ENCODE measurements at places on chromosomes 5 and 9. TPM values are rescaled to one million over a fixed set of nuclear protein-coding genes. Genes with fewer than 3 reads are reported as not detected.

SV2C gene
- total RNA-seq: 0.20 TPM

DRD1 gene
- not detected for total RNA-seq

ORM2 gene
- total RNA-seq: 5.5 TPM

MSH3 gene
- 17.3 TPM for total RNA-seq

SLC22A4 gene
- 7.0 TPM for total RNA-seq

ANGPTL2 gene
- 26.0 TPM for total RNA-seq

ZNF484 gene
- 8.0 TPM for total RNA-seq

FOCAD gene
- total RNA-seq: 31.1 TPM

CFAP157 gene
- 76.5 TPM for total RNA-seq

SPATA24 gene
- total RNA-seq: 5.4 TPM

NPR3 gene
- 30.9 TPM for total RNA-seq

NR2F1-AS1 gene
- total RNA-seq: 11.9 TPM

FSTL4 gene
- total RNA-seq: 0.49 TPM

DNA sequence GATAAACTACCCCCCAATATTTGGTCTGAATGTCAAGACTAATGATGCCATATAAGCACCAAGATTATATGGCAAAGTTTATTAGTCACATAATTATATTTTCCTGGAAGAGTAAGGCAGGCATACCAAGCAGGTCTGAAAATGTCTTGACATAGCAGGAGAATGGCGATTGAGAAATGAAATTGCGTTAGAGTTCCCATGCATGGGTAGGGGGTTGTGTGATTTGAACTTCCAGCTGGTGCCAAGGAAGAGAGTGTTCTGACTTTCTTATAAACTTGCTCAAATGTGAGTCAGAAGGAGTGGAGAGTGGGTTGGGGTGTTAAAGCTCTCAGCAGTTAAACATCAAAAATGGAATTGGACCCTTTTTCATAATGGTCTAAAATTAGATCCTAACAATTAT is 1200.6 kb upstream of the ACO1 start:
- DNase-seq: no peak

- DNase-seq: peak; percentile 59
These were observed 797 bp downstream of the FAM78A start for GRCh38 chr9:131275332-131276093.

- no peak for DNase-seq
These were observed 59.4 kb downstream of the ZNF354C start for GRCh38 chr5:179119415-179120170.

GRCh38 chr5:9428272-9428671 is 117.6 kb downstream of the SEMA5A start:
- no peak for DNase-seq

GRCh38 chr9:14533867-14534640 is 159.2 kb downstream of the ZDHHC21 start:
- no peak for DNase-seq

DNA sequence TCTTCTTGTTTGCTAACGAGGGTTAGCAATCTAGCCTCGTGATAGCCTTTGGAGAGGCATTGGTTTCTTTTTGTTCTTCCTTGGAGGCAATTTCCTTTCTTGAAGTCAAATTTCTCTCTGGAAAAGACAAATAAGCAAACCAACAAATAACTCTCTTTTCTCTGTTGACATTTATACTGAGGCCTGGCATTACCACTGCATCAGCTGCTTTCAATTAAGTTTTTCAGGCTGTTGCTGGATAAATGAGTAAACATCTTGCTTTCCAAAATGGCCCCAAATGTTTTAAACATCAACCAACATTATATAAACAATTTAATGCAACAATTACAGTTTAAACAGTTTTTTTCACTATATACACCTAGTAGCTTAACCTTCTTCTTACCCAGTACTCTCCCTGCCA is 264.4 kb downstream of the HTR1A start:
- no peak for DNase-seq

GRCh38 chr5:180466316-180466715 is 27.9 kb upstream of the CNOT6 start:
- DNase-seq: no peak

GRCh38 chr5:35561396-35561795 is 56.3 kb upstream of the SPEF2 start:
- no peak for DNase-seq

DNA sequence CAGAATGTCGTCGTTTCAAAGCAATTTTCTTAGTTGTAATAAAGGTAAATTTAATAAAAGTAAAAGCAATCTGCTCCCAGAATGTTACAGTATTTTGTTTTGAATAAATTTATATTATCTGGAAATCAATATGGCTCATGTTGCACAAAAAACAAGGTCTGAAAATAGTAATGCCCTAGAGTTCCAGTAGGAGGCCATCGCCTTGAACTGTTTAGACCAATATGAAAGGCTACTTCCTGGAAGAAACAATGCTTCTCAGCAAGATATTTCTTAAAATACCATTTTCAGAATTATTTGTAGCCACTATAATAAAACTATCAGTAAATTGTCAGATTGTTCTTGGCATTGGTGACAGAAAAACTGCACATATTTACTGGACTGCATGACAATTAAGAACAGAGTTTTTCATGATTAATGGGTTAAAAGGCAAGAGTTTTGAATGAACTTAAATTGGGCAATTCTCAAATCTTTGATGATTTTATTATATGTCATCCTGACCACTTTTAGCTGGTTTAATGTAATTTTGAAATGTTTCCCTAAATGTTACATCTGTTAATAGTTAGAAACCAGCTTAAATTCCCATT is 153.2 kb downstream of the COMMD10 start:
- DNase-seq: no peak

DNA sequence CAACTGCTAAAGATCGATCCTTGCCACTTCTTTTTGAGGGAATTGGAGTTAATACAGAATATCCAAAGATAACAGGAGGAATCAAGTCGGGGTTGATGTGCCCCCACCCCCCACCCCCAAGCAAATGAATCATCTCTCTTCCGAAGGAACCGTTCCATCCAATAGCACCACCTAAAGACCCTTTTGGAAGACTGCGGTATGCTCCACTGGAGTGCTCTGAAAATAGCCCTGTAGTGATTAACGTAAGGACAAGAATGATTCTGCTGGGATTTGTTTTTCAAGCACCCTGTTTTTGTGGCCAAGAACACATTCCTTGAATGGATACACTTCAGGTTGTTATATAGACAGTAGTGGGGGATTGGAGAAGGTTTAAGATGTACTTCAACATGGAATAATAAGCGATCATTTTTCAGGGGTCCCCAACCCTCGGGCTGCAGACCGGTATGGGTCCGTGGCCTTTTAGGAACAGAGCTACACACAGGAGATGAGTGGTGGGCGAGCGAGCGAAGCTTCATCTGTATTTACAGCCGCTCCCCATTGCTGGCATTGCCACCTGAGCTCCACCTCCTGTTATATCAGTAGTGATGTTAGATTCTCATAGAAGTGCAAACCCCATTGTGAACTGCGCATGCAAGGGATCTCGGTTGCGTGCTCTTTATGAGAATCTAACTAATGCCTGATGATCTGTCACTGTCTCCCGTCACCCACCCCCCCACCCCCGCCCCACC is 44.5 kb upstream of the TMEM252 start:
- DNase-seq: no peak

- peak; percentile 34 for DNase-seq
These were observed 167.2 kb downstream of the TTLL11 start for GRCh38 chr9:121925935-121926334.

GRCh38 chr5:120465436-120465961 is 1.4 kb downstream of the PRR16 start:
- peak; percentile 76 for DNase-seq

DNA sequence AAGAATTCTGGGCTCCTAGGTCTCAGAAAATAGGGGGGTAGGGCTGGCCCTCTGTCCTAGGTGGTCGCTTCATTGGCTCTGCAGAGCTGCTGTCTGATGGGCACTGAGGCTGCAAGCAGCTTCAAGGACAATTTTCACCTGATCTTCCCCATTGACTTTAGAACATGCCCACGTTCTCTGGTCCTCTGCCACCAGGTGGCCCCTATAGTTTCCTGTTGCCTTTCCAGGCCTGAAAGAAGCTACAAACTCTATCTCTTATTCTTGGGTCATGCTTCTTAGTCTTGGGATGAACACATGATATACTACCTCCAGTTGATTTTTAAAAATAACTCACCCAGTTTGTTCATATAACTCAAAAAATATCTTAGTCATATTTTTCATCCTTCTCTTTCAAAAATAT is 26.3 kb downstream of the SPZ1 start:
- DNase-seq: no peak

GRCh38 chr5:25448190-25448621 is 803.4 kb upstream of the CDH10 start:
- no peak for DNase-seq

GRCh38 chr5:38078161-38078560 is 180.2 kb upstream of the EGFLAM start:
- DNase-seq: no peak

- DNase-seq: no peak
These were observed at the start of gene FAM169A for GRCh38 chr5:74865804-74866595. TSS of gene FAM169A (minus strand) at chr5:74866387. CDS start at chr5:74841676, 24,711 bp downstream.

DNA sequence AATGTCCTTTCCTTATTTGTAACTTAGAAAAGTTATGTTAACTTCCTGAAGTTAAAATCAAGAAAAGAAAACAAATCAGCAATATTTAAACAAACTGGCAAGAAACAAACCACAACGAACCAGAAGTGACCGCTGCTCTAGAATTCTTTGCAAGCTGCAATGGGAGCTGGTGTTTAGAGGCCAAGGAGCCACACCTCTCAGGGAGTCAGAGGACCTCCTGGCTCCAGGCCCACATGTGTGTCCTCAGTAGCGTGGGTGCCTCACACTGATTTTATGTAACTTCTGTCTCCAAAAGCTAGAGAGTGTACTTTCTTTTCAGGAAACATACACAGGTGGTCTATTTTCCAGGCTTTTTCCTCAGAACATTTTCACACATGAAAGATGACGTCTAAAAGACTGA is 100.4 kb downstream of the IRX2 start:
- DNase-seq: no peak

DNA sequence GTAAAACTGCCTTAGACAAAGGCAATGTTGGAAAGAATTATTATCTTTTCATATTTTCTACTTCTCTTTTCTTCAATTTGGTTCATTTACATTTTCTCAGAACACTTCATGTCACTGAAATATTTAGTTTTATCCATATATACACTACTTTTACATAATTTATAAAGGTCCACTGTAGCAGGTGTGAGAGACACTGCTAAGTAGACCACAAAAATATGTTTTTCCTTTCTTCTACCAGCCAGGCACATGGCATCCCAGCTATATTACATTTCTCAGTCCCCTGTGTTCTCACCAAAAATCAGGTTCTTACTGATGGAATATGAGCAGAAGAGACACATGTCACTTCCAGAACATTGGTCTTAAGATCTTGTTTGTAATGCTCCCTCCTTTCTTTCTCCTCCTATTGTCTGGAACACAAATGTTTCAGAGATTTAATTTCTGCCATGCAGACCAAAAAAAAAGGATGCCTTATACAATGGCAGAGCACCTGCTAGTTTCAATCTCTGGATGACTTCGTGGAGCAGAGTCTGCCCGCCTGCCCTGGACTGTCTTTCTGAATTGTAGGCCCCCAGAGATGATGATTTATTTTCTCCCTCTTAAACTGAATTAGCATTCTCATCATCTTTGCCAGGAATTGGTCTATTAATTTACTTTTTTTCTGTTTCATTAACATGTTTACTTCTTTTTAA is 125.4 kb upstream of the ACOT12 start:
- DNase-seq: no peak

- no peak for DNase-seq
These were observed 32.8 kb upstream of the NMUR2 start for GRCh38 chr5:152437866-152438265.

DNA sequence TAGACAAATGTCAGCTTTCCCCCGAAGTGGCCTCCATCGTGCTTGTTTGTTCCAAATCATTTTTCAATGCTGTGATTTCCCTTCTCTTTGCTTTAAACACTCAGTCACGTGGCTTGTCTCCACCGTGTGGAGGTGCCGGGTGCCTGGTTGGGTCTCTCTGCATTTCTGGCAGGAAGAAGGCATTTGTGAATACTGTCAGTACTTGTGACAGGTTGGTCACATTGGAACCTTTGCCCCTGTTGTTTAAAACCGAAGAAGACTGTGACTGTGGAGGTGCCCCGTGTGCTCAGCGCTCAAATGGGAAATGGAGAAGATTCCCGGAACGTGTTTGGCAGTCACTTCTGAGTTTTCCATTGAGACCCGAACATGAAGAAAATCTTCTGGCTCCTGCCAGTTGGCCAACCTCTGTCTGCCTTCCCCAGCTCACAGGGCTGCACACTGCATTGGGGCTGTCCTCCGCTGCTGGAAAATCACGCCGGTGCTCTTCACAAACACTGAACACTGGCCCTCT is 74.6 kb downstream of the LMNB1 start:
- no peak for DNase-seq

DNA sequence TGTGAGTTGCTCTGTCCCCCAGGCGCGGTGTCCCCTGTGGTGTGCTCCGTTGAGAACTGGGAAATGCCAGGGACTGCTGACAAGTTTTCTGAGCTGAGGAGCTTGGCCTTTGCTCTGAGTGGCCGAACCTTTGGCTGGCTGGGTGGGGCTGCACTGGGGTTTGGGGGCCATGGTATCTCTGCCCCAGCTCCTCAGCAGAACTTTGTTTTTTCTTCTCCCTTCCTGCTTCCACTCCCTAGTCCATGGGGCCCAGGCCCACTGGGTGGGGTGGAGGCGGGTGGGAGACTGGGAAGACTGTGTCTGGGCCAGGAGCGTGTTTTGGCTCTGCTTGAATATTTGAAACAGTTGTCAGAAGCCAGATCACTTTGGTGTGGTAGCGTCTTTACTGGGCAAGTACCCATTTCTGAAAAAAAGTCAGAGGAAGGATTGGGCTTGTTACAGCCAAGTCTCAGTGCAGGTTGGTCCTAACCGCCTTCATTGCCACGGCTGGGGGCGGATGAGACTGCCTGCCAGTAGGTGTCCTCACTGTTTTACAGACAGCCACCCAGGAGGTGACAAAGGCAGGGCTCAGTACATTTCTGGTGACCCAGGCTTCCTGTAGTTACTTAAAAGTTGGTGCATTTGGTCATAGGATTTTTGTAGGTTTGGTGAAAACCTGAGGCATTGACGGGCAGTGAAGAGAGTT is 92.7 kb downstream of the DAB2IP start:
- DNase-seq: peak; percentile 78

- no peak for DNase-seq
These were observed 310.5 kb downstream of the CETN3 start for GRCh38 chr5:90099099-90099498.

- DNase-seq: no peak
These were observed 337.5 kb downstream of the ZNF608 start for GRCh38 chr5:124408738-124409453.

- no peak for DNase-seq
These were observed 75.4 kb downstream of the TSSK1B start for GRCh38 chr5:113359419-113359818.

GRCh38 chr5:124642151-124642550 is 104.3 kb downstream of the ZNF608 start:
- no peak for DNase-seq
